ENCODE measurements at places on chromosomes 3 and 15.

DNA sequence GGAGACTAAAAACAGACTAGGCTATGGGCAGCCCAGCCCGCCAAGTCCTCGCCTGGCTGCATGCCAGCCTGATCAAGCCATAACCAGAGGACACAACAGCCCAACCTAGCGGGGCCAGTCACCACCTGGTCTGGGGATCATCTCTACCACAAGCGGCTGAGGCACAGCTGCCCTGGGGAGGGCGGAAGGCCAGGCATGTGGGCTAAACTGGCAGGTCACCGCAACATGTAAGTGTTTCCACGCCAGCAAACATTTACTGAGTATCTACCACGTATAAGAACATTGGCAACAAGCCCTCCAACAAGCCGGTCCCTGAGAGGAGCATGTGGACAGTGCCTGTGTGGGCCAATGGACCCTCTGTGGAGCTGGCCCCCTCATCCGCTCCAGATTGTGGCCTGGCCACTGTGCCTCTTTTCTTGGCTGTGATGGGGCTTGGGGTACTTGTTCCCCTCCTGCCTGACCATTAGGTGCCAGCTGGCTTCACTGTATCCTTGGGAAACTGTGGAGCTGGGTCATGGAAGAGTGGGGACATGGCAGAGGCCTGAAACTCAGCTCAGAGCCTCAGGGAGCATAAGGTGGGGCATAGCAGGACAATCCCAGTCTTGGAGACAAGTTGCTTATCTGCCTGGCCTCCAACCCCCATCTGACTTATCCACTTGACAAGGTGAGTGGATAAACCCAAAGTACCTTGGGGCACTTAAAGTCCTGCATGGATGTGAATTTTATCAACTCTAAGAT, 9.0 kb downstream of the UBXN7 start:
- no peak for DNase-seq

DNA sequence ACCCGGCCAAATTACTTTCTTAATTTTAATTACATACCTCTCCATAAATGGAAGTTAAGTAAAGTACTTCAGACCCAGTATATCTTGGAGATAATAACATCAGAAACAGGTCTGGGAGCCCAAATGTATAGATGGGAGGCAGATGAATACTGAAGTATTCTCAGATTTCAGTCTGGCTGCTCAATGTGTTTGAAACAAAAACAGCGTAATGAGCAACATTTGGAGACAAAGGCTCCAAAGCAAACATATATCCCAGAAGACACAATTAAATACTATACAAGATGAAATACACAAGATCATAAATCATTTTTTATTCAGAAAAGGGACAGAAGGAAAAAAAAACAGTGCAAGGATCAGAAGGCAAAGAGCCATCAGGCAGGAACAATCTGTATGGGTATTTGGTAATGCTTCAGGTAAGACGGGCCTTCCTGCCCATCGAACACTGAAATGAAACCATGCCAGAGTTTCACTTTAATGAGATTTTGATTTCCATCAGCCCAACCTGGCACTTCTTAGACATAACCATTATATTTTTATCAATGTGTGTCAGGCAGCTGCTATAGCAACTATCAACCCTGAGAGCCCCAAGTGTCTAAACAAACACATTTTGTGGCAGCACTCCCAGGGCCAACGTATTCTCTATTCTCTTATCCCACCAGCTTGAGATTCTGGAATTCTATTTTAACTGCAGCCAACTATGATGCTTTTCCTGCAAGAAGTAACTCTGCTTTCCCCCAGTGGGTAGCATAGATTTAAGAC, 210.8 kb downstream of the STT3B start:
- no peak for DNase-seq

DNA sequence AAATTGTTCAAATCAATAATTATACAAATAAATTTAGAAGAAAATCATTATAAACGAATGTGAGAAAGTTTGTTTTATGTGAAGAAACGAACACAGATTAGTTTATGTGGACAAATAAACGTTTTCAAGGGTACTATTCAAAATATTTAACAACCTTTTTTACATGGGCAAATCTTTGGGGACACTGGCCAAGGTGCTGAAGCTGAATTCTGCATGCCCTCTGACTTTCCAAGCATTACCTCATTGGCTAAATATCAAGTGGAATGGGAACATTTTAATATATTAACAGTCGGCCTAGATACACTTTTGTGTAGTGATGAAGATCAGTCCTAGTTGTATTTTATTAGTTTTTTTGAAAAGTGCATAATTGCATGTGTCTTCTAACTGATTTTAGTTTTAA, 636.4 kb upstream of the DPPA4 start:
- DNase-seq, result no peak

- DNase-seq, result no peak
Measured at GRCh38 chr15:43845421-43845820, 18.6 kb downstream of the WDR76 start.

DNA sequence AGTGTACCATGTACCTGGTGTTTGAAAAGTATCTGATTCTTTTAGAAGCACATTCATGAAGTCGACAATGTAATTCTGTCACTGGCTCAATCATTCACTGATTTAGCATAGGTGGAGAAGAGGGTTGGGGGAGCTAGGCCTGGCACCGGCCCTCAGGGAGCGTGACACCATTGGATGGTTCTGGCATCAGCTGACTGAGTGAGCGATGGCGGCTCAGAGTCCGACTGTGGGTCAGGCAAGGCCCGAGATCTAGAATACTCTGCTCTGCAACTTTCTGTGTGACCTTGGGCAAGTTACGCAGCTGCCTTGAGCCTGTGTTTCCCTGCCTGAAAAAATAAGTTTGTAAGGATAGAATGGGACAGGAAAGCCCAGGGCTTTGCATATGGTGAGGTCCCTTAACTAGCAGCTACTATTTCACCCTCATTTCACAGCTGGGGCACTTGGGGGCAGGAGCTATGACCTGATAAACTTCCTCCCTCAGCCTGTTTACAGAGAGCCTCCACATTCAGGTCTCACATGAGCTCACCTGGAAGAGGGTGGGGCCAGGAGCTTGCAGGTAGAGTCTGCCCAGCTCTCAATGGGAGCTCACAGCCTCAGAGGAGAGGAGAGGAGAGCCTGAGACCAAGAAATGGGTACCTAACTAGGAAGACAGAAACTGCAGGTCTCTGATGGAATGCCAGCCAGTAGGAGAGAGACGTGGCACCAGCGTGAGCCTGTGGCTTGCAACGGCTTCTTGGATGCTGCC, 153.7 kb upstream of the TLE3 start:
- no peak for DNase-seq

GRCh38 chr3:171825222-171825828, 15.0 kb upstream of the PLD1 start:
- DNase-seq, result peak; percentile 80

- no peak for DNase-seq
Measured at GRCh38 chr3:46882377-46883053, 5.0 kb downstream of the PTH1R start.

DNA sequence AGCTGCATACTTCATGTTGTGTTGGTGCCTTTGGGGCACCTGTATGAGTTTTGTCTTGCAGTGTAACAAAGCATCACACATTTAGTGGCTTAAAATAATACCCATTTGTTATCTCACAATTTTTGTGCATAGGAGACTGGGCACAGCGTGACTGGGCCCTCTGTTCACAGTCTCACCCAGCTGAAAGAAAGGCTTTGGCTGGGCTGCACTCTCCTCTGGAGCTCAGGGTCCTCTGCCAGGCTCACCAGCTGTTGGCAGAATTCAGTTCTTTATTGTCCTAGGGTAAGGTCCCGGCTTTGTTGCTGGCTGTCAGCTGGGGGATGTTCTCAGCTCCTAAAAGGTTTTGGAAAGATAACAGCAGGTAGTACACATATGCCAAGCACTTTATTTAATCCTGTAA, 263.3 kb downstream of the CLSTN2 start:
- no peak for DNase-seq

DNA sequence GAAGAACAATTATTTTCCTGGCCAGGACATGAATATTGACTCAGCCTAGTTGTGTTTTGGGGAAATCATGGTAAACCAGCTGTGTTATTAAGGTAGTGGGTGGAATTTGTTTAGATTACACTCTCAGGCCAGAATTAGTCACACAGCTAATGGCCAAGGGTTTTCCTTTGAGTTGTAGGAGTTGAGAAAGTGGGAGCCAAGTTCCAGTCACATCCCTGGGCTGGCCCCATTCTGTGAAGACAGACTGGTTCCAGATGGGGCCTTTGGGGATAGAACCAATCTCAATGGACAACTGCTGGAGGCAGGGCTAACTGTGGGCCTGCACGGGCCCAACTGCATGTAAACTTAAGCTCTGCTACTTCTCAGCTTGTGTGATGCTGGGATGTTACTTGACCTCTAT, 1.4 kb upstream of the RASL12 start:
- DNase-seq, result no peak

GRCh38 chr3:157738441-157738840, 235.2 kb upstream of the VEPH1 start:
- no peak for DNase-seq

DNA sequence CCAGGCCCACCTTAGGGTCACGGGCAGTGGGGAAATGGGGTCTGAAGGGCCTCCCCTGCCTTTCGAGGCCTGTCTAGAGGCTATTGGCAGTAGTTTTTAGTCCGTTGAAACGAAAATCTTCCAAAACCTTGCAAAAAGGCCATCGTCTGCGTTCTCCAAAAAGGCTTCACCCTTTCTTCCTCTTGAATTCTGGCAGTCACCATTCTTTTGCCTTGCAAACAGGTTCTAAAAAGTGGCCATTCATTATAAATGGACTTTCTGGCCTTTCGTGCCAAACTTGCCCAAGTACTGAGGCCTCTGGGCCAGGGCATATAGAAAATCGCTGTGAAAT, 367 bp upstream of the TARS3 start:
- DNase-seq, result no peak

- no peak for DNase-seq
Measured at GRCh38 chr3:11479221-11479620, 164.5 kb downstream of the VGLL4 start.

DNA sequence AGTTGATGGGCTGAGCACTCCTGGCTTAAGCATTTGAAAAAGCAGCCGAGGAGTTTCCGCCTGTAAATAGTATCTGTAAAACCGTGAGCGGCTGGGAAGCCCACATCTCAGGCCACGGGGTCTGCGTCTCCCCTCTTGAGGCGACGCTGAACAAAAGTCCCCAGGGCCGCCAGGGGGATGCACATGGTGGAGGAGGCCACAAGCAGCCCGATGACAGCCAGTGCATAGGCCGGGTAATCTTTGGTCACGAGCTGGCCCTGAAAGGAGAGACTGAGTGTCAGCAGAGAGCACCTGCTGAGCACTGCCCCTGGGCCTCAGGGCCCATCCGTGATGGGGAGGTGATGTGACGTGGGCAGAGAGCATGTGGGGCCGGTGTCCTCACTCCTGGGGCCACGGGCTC, 37.5 kb downstream of the SLC6A20 start:
- DNase-seq, result no peak

GRCh38 chr15:55770806-55771205, 27.9 kb upstream of the PRTG start:
- no peak for DNase-seq

DNA sequence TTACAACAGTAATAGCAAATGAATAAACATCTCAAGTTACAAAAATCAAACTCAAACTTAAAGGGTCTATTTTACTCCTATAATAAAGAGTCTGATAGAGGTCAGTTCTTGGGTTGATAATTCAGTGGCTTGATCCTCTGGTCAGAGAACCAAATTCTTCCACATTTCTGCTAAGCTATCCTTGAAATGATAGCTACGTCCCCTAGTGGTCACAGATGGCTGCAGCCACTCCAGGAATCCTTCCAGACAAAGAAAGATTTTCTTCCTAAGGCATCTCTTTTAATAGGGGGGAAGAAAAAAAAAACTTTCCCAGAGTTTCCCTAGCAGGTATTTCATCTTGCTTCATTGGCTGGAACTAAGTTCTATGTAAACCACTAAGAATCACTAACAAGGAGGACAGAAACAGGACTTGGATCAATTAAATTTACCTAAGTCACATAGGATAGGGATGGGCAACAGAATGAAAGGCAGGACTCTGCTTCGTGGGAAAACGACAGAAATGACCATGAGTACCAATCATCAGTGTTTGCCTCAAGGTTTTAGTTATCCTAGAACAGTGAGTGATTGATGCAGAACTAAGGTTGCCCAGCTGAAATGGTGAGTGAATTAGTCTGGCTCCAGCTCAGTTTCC, 160.7 kb downstream of the STAC start:
- peak; percentile 57 for DNase-seq

GRCh38 chr3:64316971-64317370, 91.7 kb upstream of the PRICKLE2 start:
- DNase-seq, result no peak

DNA sequence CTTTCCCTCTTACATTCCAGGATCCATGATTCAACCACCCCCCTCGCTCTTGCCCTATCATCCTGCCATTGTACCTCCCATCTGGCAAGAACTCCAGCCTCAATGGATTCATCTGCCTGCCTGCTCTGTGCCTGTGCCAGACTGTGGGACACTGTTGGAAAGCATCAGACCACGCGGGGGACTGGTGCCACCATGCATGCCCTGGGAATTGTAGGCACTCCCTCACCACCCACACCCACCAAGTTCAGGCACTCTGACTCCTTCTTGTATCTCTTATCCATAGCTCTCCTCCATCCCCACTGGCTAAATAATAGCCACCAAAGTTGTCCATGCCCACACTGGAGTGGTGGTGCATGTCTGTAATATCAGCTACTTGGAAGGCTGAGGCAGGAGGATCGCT, 143.8 kb downstream of the TPRA1 start:
- no peak for DNase-seq

DNA sequence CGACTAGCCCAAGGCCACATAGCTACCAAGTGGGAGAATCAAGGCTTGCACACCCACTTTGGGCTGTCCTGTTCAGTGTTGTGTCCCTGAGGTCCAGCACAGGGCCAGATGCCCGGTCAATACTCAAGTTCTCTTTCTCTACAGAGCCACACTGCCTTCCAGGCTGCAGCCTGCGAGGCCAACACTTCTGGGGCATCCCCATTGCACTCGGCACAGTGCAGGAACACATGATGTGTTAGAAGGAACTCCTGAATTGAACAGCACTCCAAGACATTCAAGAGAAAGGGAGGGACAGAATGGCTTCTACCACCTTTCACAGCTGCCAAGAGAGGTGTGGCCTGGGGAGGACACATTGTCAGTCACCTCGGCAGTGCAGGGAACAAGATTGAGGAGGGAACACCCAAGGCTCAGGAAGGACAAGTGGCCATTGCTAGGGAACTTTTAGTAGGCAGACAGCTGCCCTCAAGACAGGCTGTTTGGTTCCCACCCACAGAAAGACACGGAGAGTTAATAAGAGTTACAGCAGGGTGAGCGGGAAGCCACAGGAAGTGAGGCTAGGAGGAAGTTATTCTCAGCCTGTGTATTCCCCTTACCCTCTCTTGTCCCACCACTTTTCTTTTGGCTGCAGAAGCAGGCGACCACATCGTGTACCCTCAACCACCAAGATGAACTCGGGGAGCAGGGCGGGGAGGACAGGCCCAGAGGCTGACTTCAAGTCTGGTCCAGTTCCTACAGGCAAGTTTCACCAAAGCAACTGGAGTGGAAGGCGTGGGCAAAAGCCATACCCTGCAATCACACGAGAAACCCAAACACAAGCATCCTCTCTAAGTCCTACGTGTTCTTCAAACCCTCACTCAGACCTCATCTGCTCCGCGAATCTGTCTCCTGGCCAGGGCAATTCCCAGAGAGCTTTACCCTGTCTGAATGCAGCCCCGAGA, 69.4 kb downstream of the SRGAP3 start:
- no peak for DNase-seq

GRCh38 chr3:17195856-17196604, 311.3 kb downstream of the PLCL2 start:
- DNase-seq, result peak; percentile 6

Measured in SK-MEL-5 (cell line).